ENCODE measurements at places on chromosomes 4 and X.

DNA sequence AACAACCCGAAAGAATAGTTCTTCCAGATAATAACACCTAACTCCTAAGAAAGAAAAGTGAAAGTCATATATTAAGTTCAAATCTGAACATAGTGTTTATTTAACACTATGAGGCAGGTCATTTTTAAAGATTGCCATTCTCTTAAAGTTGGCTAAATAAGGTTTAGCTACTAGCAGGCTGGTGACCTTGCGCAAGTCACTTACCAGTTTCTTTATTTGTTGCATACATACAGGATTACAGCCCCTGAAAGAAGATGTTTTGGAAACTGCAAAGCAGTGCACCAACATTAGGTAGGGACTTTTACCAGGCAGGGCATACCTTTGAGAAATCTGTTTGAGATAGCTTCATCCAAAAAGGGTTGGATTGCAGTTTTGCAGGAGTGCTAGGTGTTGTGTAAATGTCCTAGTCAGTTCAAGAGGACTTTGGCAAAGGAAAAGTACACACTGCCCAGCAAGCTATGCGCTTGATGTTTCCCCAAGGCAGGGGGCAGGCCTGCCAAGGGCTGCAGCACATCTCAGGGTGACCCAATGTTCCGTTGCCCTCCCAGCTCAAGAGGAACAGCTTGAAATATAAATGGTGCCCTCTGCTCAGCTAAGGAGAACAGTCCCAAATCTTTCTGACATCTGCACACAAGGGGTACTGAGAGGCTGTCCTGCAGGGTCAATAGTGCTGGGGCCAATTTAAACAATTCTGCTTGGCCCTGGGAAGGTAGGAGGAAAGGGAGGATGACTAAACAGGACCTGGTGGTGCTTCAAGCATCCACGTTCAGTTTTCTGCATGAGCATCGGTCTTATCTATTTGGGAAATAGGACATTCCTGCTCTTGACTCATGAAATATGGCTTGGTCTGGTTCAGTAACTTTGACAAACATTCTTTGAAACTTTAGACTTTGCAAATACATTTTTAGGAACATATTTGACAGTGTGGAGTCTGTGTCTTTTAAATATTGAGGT lies 130.8 kb downstream of the COL4A6 start:
- no peak for DNase-seq

- no peak for DNase-seq
These were observed 111.2 kb upstream of the ZNF827 start for GRCh38 chr4:146049802-146050201.

GRCh38 chrX:2389324-2389723 lies 111.5 kb downstream of the DHRSX start:
- no peak for DNase-seq

DNA sequence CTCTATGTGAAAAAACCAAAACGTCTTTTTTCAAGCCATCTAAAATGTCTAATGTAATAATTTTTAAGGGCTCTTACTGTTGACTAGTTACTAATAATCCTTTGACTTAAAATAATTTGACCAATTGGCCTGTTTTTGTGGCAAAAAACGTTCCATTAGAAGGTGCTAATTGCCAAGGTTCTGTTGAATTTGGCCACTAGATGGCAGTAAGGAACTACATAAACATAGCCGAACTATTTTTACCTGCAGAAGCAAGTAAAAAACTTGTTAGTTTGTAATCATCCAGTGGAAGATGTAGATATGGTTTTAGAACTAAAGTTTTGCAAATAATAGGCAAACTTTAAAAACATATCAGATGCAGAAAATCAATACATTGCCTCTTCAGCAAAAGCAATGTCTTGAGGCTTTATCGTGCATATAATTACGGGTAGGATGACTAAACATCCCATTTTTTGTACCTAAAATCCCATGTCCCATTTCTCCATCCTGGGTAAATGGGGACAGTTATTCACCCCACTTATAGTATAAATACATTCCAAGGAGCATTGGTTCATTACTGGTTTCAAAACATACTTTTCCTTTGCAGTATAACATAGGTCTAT lies 57.6 kb downstream of the PROM1 start:
- peak; percentile 51 for DNase-seq

- DNase-seq = peak; percentile 71
These were observed 308.0 kb downstream of the PPP3CA start for GRCh38 chr4:101039367-101039766.

- no peak for DNase-seq
These were observed 13.0 kb downstream of the NSDHL start for GRCh38 chrX:152843852-152844251.

DNA sequence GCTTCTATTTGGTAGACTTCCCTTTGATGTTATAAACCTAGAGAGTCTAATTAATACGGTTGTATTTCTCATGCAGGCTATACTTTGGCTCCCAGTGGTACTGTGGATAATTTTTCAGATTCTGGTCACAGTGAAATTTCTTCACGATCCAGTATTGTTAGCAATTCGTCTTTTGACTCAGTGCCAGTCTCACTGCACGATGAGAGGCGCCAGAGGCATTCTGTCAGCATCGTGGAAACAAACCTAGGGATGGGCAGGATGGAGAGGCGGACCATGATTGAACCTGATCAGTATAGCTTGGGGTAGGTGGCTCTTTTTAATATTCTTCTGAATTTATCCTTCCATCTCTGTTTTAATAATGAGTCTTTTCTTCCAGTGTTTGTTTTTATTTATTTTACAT lies 249.7 kb downstream of the RAPGEF2 start:
- DNase-seq = no peak

GRCh38 chr4:40231316-40231863 lies 34.6 kb downstream of the RHOH start:
- peak; percentile 26 for DNase-seq

GRCh38 chr4:169417629-169418282 lies 147.0 kb upstream of the SH3RF1 start:
- DNase-seq = no peak

GRCh38 chr4:96312046-96312685 lies 472.3 kb downstream of the PDHA2 start:
- no peak for DNase-seq

GRCh38 chr4:82562564-82562854 lies 721 bp upstream of the TMEM150C start:
- no peak for DNase-seq

DNA sequence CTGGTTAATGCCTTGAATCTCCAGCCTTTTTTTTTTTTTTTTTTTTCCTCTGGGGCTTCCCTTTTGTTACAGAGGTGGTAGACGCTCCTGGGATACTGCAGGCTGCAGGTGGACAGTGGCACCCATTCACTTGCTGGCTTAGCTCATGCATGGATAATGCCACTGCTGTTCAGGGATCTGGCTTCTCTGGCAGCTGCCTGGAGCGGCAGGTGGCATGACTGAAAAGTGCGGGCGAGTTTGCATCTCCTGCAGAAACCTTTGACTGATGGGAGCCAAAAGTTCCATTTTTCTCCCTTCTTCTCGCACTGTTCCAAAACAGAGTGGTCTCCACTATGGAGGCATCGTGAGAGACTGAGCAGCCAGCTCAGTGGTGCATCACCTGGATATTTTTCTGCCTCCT lies 5.9 kb upstream of the STIM2 start:
- no peak for DNase-seq

- DNase-seq = peak; percentile 71
These were observed 54.5 kb downstream of the RTL9 start for GRCh38 chrX:110412971-110413726.

DNA sequence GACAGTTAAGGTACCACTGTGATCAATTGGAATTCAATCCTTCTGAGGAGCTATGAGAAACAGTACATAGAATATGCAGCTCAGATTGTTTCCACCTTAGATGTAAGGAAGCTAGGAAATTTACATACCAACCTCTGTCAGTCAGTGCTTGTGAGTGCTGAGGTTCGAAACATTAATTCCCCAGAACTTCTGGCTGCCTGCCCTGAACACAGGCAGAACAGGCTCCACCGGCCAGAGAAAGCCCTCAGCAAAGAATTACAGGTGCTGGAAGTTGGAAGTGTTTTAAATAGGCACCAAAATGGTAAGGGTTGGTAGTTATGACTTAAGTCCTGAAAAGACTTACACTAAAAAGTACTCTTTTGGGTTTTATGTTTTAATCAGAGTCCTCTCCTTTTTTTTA lies 651.8 kb downstream of the C4orf33 start:
- no peak for DNase-seq

DNA sequence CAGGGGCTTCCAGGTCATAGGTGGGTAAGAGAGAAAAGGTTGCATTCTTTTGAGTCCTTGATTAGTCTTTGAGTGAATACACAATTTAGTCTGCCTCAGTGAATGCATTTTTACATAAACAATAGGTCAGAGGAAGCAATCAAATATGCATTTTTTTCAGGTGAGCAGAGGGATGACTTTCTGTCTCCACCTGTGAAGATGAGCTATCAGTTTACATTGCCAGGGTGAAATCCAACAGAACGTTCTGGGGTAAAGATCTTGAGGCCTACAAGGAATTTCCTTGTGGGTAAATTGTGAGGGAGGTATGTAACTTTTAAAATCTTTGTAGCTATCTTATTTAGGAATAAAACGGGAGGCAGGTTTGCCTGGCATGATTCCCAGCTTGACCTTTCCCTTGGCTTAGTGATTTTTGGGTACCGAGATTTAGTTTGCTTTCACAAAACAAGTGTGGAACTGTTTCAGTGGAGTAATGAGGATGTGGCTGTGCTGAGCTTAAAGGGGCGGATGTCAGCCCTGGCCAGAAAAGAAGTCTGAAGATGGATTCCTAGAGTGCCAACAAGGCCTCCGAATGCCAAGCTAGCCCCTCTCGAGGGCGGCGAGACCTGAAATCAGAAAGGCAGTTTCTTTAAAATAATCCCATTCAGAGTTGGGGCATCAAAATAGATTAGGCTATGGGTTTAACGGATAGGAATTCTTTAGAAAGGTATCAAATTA lies 29.5 kb downstream of the TMEM131L start:
- DNase-seq = no peak

- no peak for DNase-seq
These were observed 163.9 kb downstream of the KDR start for GRCh38 chr4:54961357-54961975.

- DNase-seq = no peak
These were observed 27.2 kb downstream of the FAAH2 start for GRCh38 chrX:57313583-57314215.

- no peak for DNase-seq
These were observed 25.4 kb upstream of the PPP2R2C start for GRCh38 chr4:6497796-6498195.

DNA sequence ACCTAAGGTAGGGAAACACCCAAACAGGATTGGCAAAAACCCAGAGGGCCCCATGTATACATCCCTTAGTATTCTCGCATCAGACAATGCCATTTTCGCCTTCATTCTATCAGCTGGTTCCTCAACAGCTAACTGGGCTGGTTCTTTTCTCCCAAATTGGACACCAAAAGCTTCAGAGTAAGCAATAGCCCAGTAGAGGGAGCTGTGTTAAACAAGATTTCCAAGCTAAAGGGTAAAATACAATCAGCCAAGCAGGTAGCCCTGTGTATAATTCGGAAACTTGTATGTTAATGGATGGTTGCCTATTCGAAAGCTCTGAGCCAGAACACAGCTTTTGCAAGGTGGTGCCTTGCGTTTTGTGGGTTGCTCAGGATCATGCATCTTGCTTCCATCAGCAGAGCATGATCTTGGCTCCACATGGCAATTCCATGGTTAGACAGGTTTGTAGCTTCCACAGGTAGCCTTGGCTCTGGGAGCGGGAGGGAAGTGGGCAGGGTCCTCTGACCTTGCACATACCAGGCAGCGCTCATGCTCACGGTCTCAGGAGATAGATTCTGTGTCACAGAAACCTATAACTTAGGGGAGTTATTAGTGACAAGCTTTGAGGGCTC lies 115.2 kb upstream of the LNX1 start:
- DNase-seq = no peak

DNA sequence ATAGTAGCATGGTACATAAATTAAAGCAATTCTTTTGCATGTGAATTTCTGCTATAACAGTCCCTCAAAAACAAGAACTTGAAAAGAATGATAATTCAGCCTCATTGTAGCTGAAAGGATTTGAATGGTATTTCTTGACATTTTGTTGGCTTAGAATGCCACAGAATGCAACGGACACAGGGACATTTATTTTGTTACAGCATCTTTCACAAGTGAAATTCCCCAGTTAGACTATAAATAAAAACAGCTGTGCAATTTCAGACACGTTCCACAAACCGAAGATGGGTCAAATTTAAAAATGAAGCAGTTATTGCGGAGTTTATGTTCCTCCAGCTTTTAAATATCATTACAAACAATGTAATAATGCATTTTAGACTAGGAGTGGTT lies 82.8 kb upstream of the AMELX start:
- no peak for DNase-seq

- no peak for DNase-seq
These were observed 1021.9 kb downstream of the FAM133A start for GRCh38 chrX:94695910-94696309.

- no peak for DNase-seq
These were observed 38.6 kb downstream of the UNC5C start for GRCh38 chr4:95510145-95510544.

- peak; percentile 24 for DNase-seq
These were observed 6.0 kb downstream of the FRG2 start for GRCh38 chr4:190020790-190021717.

Data from activated CD8-positive, alpha-beta T cell treated with anti-CD3 and anti-CD28 coated beads, Interleukin-2, amount 10 ng/mL, durations not matched to agents 7 days and 5 days (primary cell).